GM06990 (cell line): ENCODE measurements at places on chromosomes 1 and 21.

GRCh38 chr1:45403298-45403697, 63.1 kb upstream of the MUTYH start:
- DNase-seq = no peak

DNA sequence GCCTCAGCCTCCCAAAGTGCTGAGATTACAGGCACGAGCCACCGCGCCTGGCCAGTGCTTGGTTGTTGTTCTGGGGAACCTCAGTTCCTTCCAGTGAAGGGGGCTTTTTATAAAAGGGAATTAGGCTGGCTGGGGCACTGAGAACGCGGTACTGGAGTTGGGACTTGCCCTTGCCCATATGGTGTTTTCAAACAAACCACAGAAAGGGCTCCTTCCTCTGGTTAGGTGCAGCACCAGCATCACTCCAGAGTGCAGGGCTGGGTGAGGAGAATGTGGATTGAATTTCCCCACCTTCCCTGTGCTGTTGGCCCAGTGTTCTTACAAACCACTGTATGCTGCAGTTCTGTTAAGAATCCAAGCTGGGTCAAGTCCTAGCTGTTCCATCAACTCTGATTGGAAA, 5.3 kb downstream of the MAN1C1 start:
- DNase-seq = no peak

DNA sequence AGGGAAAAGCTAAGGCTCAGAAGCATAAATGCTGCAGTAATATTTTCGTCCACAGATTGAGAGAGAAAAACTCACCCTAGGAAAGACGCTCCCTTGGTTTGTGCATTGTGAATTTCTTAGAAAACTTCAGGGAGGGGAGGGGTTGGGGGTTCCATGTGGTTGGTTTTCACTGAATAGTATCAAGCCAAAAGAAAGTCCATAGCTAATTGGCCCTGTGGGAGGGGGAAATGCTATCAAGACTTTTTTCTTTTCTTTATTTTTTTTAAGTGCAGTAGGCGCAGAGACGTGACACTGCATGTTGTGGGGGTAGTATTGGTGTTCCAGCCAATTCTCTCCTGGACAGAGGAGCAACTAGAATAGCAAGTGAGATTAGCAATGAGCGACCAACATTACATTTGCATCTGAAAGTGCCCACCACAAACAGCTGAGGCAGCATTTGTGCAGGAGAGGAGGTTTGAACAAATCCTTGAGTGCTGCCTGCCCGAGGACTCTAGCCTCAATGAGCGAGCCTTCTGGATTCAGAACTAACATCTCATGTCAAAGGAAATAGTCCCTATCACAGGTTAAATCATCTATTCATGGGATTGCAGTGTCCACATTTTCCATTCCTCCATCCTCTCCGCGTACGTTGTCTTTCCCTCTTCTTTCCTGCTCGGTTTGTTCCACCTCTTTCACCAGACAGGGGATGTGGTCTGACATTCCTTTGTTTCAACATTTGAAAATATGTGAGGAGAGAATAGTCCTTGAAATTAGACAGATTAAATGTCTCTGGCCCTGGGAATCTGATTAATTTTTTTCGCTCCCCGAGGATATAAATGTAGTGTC, 118.0 kb upstream of the MARK1 start:
- no peak for DNase-seq

GRCh38 chr1:21308330-21308729, 18.1 kb upstream of the ECE1 start:
- no peak for DNase-seq

- DNase-seq = no peak
These were observed 918 bp upstream of the RASAL2 start for GRCh38 chr1:178092878-178093493.

DNA sequence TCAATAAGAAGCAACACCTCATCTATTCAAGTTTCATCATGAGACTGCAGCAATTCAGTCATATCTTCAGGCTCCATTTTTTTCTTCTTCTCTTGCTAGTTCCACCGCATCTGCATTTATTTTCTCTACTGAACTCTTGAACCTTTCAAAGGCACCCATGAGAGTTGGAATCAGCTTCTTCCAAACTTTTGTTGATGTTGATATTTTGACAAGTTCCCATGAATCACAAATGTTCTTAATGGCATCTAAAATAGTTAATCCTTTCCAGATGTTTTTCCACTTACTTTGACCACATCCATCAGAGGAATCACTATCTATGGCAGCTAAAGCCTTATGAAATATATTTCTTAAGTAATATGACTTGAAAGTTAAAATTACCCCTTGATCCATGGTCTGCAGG, 434.3 kb downstream of the GPATCH2 start:
- no peak for DNase-seq

- DNase-seq = no peak
These were observed 117.7 kb downstream of the CTH start for GRCh38 chr1:70528590-70529333.

DNA sequence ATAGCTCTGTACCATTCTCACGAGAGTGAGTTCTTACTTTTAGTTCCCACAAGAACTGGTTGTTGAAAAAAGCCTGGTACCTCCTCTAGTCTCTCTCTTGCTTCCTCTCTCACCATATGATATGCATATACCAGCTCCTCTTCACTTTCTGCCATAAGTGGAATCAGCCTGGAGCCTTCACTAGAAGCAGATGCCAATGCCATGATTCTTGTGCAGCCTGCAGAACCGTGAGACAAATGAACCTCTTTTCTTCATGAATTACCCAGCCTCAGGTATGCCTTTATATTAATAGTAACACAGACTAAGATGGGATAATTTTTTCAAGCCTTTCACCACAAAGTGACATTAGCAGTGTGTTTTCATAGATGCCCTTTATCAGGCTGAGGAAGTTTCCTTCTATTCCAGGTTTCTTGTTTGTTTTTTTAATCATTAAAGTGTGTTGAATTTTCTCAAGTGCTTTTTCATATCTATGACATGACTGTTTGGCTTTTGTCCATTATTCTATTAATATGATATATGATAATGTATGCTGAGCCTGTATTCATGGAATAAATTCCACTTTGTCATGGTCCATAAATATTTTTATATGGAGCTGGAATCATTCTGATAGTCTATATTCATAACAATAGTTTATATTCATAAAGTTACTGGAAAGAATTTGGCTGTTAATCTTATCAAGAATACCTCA, 40.7 kb upstream of the C1orf185 start:
- no peak for DNase-seq

DNA sequence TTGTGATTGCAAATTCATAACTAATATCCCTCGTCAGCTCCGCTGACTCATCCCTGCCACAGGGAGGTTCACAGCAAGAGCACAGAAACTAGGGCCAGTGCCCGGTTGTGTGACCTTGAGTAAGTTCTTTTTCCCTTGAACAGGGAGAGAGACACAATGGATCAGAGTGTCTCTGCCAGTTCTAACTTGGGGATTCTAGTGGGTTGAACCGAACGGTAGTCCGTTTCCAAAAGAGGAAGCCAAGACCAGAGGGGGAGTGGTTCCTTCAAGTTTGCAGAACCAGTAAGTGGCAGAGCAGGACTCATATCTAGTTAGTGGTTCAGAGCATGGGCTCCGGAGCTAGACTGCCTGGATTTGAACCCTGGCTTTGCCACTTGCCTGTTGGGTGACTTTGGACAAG, 4.9 kb upstream of the SHISA4 start:
- no peak for DNase-seq

- no peak for DNase-seq
These were observed 157.9 kb upstream of the TNR start for GRCh38 chr1:175901076-175901836.

- DNase-seq = peak; percentile 47
These were observed 11.9 kb downstream of the FASLG start for GRCh38 chr1:172670791-172671190.

GRCh38 chr21:44499211-44499560, 40.8 kb downstream of the KRTAP10-1 start:
- DNase-seq = no peak

- no peak for DNase-seq
These were observed 2.2 kb downstream of the NUAK2 start for GRCh38 chr1:205319081-205320018.

- no peak for DNase-seq
These were observed 54.0 kb downstream of the RAVER2 start for GRCh38 chr1:64798872-64799271.

DNA sequence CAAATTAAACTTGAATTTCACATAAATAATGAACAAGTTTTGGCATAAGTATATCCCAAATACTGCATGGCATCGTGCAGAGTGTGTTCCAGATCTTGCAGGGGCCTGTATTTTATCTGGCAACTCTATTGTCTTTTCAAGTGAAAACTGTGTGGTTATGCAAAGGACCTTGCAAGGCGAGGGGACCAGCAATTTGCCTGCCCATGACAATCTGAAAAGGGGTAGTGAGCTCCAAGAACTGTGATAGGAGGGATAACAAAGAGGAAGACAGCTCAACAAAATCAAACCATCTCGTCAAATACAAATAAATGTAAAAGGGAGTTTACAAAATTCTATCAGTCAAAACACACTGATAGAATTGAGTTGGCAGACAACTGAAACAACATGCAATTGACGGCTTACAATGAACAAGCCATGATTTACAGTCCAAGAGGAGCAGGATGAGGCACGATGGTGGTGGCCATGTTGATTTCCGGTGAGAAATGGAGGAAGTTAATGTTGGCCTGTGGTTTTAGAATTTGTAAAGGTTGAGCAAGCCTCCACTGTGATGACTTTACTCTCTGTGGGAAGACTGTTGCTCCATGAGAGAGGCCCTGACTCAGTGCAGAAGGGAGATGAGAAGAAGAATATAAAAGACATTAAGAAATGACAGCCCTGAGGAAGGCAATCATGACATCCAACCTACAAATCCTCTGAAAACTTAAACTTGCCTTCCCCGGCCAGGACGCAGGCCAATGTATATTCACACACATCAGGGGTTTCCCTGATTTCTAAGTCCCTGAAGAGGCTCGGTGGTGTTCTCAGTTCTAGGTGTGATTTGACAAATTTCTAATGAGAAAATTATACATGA, 132.2 kb downstream of the ADSS2 start:
- peak; percentile 45 for DNase-seq

DNA sequence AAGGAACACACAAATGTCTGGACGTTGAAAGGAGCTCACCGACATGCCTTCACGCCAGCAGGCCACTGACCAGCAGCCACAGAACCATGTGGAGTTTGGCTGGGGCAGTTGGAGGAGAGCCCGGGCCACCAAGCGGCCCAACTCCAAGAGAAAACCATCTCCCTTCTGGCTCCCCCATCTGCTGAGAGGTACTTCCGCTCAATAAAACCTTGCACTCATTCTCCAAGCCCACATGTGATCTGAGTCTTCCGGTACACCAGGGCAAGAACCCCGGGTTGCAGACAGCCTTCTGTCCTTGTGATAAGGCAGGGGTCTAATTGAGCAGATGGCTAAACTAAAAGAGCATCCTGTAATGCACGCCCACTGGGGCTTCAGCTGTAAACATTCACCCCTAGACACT, 24.4 kb downstream of the RGS4 start:
- no peak for DNase-seq

GRCh38 chr1:206796116-206796515, 23.8 kb upstream of the IL10 start:
- no peak for DNase-seq

GRCh38 chr1:27885114-27885528, 12.8 kb downstream of the THEMIS2 start:
- no peak for DNase-seq

- no peak for DNase-seq
These were observed 348.5 kb downstream of the PTPRU start for GRCh38 chr1:29584776-29585175.

DNA sequence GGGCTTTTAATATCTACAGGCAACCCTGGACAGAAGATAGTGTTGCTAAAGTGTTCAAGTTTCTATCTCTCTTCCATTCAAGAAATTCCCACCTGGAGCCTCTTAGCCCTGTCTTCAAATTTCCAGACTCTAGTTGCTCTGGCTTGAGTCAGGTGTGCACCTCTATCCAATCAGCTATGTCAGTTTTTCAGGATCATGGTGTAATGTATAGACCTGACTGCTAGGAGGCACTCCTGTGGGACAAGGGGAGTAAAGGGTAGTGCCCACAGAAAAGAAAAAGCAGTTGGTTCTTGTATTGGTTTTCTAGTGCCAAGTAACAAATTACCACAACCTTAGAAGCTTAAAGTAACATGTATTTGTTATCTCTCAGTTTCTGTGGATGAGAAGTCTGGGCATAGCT, 6.2 kb upstream of the ZRANB2 start:
- DNase-seq = no peak

DNA sequence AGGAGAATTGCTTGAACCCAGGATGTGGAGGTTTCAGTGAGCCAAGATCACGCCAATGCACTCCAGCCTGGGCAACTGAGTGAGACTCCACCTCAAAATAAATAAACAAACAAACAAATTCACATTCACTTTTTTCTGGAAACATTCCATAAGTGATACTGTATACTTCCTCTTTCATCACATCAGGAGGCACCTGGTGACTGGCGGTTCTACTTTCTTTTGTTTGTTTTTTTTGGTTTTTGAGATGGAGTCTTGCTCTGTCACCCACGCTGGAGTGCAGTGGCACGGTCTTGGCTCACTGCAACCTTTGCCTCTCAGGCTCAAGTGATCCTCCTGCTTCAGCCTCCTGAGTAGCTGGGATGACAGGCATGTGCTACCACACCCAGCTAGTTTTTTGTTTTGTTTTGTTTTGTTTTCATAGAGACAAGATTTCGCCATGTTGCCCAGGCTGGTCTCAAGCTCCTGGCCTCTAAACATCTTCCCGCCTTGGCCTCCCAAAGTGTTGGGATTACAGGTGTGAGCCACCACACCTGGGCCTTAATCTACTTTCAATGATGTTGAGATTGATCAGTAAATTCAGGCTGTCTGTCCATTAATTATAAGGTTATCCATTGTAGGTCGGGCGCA, 10.7 kb downstream of the HAPLN2 start:
- no peak for DNase-seq

GRCh38 chr21:34935452-34935851, 113.7 kb downstream of the RUNX1 start:
- DNase-seq = no peak

DNA sequence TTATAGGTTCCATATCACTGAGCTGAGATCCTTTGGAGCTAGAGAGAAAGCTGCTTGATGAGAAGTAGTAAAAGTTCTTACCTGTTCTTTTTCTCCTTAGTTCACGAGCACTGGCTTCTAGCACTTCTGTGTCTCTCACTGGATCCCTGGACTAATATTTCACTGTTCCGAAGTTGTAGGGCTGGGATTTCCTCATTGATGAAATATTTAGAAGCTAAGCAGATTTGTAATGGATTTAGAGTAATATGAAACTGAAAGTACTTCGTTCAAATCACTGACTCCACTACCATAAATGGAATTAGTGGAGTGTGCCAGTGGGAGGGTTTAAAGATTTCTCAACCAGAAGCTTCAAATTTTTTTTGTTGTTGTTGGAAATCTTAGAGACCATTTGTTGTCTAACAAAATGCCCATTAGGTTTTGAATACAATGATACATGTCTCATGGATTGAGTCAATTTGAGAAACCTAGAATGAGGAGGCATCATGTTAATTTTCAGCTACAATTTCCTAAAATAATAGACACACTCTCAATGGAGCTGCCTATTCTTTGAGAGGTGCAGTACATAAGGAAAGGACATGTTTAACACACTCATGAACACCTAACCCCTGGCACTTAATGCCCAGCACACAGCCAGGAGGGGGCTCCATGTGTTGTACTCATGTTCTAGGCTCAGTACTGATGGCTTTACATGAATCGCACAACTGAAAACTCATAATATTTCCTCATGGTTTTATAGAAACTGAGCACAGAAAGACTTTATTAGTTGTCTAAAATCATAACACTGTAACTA, at the start of gene GBP1:
GBP1 (minus strand) TSS at position 130 of the 790 bp plus-strand sequence. CDS start 1,974 bp downstream, outside the sequence.
- peak; percentile 29 for DNase-seq
